Activated CD4-positive, alpha-beta memory T cell treated with anti-CD3 and anti-CD28 coated beads for 36 hours (primary cell): ENCODE measurements at places on chromosomes 4 and X. TPM values are rescaled to one million over a fixed set of nuclear protein-coding genes. Genes with fewer than 3 reads are reported as not detected.

Gene THAP9
- total RNA-seq, result 2.4 TPM

Gene FMR1NB
- not detected for total RNA-seq

Gene ADH1B
- total RNA-seq, result not detected

Gene CYLC1
- total RNA-seq, result not detected

Gene PAK3
- total RNA-seq, result 1.5 TPM

Gene TENM3
- total RNA-seq, result not detected

Gene CRLF2
- 1.3 TPM for total RNA-seq

Gene MAGEB10
- not detected for total RNA-seq
